HepG2 (cell line): ENCODE measurements at places on chromosomes 2 and 18. TPM values are rescaled to one million over a fixed set of nuclear protein-coding genes. Genes with fewer than 3 reads are reported as not detected.

- H3K27me3 ChIP-seq = no peaks in the 10 kb centered on the region
- peaks cover 29% of the 10 kb centered on the region for H3K4me1 ChIP-seq
- no peak overlapping the region for H3K4me3 ChIP-seq
- no peak for DNase-seq
- no peak overlapping the region for H3K27ac ChIP-seq
Measured at GRCh38 chr2:134952608-134953007, 34.0 kb downstream of the CCNT2 start.

DNA sequence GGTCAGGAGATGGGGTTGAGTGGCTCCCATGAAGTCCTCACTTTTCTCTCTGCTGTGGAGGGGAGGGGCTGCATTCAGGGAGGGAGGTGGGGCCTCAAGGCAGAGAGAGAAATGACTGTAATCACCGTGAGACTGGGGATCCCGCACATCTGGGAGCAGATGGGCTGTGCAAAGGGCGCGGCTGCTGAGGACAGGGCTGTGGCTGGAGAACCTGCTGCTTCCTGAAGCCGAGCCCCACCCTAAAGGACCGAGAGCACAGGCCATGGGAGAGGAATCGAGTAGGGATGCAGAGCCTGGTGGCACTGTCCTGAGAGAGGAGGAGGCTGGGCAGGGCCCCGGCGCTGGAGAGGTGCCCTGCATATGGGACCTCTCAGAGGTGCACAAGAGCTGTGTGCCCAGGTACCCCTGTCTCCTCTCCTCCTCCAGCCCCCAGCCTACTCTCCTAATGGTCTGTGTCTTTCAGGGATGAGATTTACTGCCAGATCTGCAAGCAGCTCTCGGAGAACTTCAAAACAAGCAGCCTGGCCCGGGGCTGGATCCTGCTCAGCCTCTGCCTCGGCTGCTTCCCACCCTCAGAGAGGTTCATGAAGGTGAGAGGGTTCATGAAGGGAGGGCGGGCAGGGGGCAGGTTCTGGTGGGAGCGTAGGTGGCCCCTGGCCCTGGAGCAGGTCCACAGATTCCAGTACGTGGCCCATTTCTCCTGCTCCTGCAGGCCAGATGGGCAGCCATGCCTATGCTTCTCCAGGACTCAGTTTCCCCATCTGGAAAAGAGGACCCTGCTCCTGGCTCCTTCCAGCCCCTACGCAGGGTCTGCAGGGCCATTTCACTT is 25.9 kb upstream of the GPR17 start:
- no peak for DNase-seq
- H3K4me1 ChIP-seq = no peaks in the 10 kb centered on the region
- H3K27ac ChIP-seq = no peak overlapping the region
- H3K27me3 ChIP-seq = peaks cover 81% of the 10 kb centered on the region
- no peak overlapping the region for H3K4me3 ChIP-seq
- no peaks in the 10 kb centered on the region for H3K36me3 ChIP-seq

DNA sequence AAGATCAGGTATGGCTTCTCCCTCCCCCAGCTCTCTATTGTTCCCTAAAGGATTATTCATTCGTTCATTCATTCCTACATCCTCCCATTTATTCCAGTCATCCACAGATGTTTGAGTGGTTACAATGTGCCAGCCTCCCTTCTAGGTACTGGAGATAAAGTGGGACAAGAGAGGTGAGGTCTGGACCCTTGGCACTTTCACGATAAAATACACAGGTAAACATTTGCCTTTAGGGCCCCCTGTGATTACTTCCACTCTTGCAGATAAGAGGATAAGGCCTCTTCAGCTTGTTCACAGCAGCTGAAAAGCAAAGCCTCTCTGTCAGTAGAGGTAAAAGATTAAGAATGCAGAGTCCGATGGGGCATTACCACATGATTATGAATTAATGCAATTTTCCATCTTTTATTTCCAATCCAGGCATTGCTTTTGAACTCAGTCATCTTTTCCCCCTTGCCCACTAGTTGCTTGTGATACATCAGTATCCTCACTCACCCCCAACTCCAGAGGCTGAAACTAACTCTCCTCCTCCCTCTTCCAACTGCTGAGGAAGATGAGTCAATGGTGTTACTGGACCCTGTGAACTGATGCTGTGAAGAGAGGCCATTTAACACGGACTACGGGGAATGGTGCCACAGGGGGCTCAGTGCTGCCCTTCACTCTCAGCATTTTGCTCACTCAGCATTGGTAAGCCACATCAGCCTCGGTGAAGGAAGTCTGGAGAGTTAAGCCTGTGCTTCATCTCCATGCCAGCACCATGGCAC is 1.1 kb upstream of the DPP4 start:
- H3K36me3 ChIP-seq = no peaks in the 10 kb centered on the region
- DNase-seq = peak; percentile 53

GRCh38 chr2:126792186-126792585 is 106.5 kb upstream of the TEX51 start:
- H3K27ac ChIP-seq = no peak overlapping the region
- H3K4me1 ChIP-seq = no peaks in the 10 kb centered on the region
- no peak overlapping the region for H3K4me3 ChIP-seq

DNA sequence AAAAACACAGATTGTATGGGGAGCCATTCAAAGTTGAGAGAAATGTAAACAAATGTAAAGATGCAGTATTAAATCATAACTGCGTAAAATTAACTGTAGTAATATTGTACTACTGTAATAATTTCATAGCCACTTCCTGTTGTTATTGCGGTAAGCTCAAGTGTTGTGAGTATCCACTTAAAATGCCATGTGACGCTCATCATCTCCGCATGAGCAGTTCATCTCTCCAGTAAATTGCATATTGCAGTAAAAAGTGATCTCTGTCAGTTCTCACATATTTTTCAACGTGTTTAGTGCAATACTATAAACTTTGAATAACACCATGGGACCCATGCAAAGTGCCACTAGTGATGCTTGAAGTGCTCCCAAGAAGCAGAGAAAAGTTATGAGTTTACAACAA is 41.8 kb upstream of the SP3 start:
- H3K27ac ChIP-seq = no peak overlapping the region
- H3K4me3 ChIP-seq = no peak overlapping the region
- H3K4me1 ChIP-seq = peaks cover 46% of the 10 kb centered on the region
- H3K27me3 ChIP-seq = no peaks in the 10 kb centered on the region

DNA sequence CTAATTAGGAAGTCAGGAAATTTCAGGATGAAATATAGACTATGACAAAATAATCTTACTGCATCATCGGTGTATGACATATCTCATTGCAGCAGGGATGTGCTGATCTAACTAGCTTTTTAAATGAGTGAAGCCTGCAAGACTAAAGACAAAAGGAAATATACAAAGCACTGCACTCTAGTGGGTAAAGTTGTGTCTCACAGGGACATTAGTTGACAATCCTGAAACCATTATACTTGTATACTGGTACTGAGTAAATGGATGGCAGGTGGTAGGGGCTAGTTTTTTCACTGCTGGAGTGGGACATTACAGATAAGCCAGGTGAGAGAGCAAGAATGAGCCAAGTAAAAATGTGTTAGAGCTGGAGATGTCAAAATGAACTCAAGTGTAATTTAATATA is 317.5 kb upstream of the RAB6C start:
- no peak for DNase-seq
- 0 out of 2 replicates have a peak, but pooled peaks cover under 1% of the 10 kb centered on the region for H3K4me1 ChIP-seq
- no peak overlapping the region for H3K4me3 ChIP-seq
- H3K27ac ChIP-seq = no peak overlapping the region
- no peaks in the 10 kb centered on the region for H3K27me3 ChIP-seq

DNA sequence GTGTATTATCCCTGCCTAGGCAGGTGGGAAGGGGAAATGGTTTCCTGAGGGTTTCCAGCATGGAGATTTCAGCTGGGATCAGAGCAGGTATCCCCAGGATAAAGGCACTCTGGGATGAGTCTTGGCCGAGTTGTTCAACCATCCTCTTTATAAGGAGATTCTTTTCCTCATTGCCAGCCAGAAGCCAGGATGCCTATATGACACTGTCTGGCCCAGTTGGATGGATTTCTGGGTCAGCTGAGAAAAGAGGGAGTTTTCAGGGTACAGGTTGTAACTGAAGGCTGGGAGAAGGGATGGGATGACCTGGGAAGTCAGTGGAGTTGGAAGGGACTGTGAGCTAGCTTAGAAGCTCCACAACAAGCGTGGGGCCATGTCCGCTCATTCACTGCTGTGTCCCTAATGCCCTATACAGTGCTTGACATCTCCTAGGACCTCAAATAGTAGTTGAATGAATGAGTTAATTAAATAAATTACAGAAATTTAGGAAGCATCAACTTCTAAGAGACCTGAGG is 8.3 kb downstream of the RHOB start:
- DNase-seq = no peak
- H3K27me3 ChIP-seq = no peaks in the 10 kb centered on the region
- H3K27ac ChIP-seq = no peak overlapping the region

GRCh38 chr2:110796716-110797301 is 64.4 kb downstream of the ACOXL start:
- DNase-seq = no peak
- H3K36me3 ChIP-seq = no peaks in the 10 kb centered on the region
- no peak overlapping the region for H3K27ac ChIP-seq
- no peaks in the 10 kb centered on the region for H3K27me3 ChIP-seq
- H3K4me3 ChIP-seq = no peak overlapping the region

GRCh38 chr2:20185176-20186022 is 39.5 kb downstream of the SDC1 start:
- peaks cover 96% of the 10 kb centered on the region for H3K4me1 ChIP-seq
- H3K36me3 ChIP-seq = no peaks in the 10 kb centered on the region
- H3K27me3 ChIP-seq = no peaks in the 10 kb centered on the region
- peak overlapping the region; percentile 52 for H3K27ac ChIP-seq
- H3K4me3 ChIP-seq = peak overlapping the region; percentile 41; the same call in 1 of the 2 replicates

ITGA6 gene
- total RNA-seq = 49.6 and 92.5 TPM in 2 replicates

PXDN gene
- not detected in 2 replicates for total RNA-seq

LBH gene
- 0.09 and 0.10 TPM in 2 replicates for total RNA-seq
